ENCODE measurements at places on chromosomes 12 and 14.

- DNase-seq, result no peak
These were observed 141.2 kb upstream of the C14orf180 start for GRCh38 chr14:104438166-104438887.

DNA sequence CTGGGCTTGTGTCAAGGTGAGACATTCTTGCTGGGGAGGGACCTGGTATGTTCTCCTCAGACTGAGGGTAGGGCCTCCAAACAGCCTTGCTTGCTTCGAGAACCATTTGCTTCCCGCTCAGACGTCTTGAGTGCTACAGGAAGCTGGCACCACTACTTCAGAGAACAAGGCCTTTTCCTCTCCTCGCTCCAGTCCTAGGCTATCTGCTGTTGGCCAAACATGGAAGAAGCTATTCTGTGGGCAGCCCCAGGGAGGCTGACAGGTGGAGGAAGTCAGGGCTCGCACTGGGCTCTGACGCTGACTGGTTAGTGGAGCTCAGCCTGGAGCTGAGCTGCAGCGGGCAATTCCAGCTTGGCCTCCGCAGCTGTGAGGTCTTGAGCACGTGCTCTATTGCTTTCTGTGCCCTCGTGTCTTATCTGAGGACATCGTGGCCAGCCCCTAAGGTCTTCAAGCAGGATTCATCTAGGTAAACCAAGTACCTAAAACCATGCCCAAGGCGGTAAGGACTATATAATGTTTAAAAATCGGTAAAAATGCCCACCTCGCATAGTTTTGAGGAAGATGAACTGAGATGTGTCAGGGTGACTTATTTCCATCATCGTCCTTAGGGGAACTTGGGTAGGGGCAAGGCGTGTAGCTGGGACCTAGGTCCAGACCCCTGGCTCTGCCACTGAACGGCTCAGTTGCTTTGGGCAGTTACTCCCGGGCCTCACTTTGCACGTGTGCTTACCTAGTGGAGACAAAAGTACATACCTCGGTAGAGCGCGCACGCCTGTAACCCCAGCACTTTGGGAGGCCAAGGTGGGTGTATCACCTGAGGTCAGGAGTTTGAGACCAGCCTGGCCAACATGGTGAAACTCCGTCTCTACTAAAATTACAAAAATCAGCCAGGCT is 4.3 kb downstream of the GAPDH start:
- DNase-seq, result peak; percentile 42

- DNase-seq, result no peak
These were observed 52.9 kb downstream of the EGLN3 start for GRCh38 chr14:33897878-33898535.

- DNase-seq, result no peak
These were observed 20.6 kb downstream of the PTHLH start for GRCh38 chr12:27951898-27952297.

DNA sequence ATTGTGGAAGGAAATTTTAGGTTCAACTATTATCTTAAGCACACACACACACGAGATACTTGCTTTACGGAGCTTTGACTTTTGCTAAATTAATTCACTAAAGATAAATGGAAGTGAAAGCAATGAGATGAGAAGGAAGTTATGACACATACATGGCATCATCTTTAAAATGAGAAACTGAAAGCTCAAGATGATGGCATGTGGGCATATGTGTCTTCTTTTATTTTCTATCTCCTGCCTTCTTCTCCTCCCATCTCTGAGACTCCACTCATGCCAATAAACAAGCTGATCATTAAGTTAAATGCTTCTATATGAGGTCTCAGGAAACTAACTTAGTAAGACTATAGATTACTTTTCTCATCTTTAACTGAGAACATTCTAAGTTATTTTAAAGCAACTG is 216.7 kb downstream of the MED13L start:
- no peak for DNase-seq

DNA sequence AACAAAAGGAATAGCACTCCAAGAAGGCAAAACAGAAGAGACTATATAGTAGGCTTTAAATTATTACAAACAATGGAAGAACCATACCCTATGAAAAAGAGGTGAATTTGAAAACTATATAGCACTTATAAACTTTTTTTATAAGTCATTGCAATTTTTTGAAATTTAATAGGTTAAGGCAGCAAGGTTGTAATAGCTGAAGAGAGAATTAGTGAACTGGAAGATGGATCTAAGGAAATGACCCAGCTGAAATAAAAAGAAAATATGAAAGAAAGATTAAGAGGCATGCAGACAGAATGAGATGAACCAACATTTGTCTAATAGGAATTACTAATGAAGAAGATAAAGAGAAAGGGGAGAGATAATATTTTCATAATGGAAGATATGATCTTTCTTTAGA is 9.8 kb downstream of the TESC start:
- DNase-seq, result no peak

DNA sequence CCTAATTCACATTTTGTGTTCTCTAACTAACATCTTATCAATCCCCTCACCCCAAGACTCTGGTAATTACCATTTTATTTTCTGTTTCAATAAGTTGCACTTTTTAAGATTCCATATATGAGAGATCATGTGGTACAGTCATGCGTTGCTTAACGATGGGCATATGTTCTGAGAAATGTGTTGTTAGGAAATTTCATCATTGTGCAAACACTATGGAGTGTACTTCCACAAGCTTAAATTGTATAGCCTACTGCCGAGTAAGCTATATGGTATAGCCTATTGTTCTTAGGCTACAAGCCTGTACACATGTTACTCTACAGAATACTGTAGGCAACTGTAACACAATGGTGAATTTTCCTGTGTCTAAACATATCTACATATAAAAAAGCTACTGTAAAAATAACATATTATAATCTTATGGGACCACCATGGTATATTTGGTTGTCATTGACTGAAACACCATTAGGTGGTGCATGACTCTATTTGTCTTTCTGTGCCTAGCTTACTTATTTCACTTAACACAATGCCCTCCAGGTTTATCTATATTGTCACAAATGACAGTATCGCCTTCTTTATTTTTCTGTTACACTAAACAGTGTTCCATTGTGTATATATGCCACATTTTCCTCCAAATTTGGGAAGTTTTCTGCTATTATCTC is 473.4 kb upstream of the LMO3 start:
- no peak for DNase-seq

DNA sequence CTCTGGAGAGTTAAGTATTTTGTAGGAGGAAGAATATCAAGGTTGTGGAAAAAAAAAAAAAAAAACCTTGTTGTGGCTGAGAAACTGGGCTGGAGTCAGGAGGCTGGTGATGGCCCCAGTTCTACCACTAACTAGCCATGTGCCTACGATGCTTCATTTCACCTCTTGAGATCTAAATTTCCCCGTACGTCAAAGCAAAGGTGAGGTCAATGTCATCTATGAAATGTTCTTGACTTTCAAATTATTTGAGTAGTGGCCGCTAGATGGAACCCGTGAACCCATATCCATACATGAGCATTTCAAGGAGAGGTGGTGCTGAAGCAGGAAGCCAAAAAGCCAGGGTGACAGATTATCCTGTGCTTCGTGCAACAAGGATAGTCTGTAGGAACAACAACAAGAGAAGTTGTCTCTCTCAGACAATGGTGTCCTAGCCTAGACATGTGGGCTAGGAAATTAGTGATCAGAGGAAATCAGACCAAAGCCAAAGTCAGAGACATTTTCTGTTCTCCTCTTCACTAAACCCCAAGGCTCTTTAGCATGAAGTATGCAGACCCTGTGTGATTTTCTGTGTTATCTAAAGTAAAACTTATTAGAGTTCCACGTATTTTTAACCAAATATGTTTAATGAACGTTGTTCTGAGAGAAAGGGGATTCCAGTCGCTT is 95.5 kb upstream of the ETV6 start:
- no peak for DNase-seq

DNA sequence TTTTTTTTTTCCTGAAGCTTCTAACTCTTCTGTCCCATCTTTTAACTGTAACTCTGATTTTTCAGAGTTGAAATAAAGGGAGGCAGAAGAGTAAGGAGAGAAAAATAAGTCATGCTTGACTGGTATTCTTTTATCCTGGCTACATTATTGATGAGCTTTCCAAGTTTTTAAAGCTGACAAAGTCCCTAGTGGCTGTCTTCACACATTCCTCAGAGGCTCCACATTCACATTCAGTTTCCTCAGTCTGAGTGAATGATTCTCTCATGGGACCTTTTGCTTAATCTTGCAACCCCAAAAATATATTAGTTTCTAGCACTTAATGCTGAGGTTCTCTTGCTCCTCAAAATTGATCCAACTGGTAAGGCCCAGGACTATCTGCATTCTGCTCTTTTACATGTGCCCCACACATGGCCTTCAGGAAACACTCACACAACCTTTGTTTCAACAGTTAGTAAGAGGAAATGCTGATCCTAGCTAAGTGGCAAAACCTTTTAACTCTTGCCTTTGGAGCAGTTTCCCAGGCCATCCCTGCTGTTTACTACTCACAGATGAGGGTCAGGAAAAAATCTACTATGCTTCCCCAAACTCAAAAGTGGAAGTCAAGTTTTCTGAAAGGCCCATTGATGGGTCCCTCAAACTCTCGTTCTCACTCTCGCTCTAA is 61.7 kb upstream of the SLC6A15 start:
- DNase-seq, result no peak

- DNase-seq, result no peak
These were observed 75.9 kb upstream of the DHRS4 start for GRCh38 chr14:23877538-23878180.

DNA sequence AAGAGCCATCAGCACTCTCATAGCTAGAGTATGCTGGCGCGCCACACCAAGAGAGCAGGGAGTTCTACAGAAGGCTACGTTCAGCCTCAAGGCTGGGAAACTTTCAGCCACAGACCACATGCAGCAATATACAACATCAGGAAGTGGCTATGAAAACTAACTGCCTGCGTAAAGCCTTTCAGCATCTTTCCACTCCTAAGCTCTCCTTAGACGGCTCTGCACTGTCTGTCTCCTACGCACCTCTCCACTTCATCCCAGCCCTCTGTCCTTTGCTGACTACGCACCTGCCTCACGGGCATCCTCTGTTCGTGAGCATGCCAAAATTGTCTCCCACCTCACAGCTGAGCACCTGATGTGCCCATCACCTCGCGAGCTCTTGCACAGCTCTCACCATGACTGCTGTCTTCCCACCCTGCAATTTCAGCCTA is 9.7 kb downstream of the MPHOSPH9 start:
- DNase-seq, result no peak

DNA sequence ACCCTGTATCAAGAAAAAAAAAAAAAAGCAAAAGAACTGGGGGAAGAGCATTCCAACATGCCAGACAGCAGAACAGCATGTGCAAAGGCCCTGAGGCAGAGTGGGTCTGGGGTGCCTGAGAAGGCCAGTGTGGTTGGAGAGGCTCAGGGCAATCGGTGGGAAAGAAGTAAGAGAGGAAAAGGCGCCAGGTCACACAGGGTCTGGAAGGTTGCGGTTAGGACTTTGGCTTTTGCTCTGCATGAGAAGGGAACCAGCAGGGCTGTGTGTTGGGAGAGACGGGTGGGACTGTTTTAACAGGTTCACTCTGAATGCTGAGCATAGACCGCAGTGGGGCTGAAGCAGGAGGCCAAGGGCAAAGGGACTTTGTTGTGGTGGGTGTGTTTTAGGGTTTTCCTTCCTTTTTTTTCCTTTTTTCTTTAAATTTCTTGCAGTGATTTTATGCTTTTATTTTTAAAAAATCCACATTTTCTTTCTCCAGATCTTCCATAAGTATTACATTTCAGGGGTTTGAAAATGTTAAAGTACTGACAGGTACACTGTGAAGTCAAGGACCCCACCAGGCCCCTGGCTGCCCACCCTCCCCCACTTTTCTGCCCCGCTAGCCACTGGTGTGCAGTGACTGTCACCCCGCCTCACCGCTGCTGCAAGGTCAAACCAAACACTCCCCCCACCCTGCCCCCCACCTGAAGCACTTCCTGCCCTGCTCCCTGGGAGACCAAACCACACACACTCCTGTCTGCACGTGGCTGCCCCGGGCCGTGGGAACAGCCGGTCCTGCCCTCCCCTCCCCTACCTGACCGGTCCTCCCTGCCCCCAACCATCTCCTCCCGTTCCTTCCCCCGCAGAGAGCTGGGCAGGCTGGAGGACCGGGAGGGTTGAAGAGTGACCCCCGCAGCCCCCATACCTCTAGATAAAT is 30.0 kb downstream of the DTX1 start:
- DNase-seq, result no peak

GRCh38 chr14:103594265-103594664 is 31.5 kb downstream of the COA8 start:
- DNase-seq, result no peak

DNA sequence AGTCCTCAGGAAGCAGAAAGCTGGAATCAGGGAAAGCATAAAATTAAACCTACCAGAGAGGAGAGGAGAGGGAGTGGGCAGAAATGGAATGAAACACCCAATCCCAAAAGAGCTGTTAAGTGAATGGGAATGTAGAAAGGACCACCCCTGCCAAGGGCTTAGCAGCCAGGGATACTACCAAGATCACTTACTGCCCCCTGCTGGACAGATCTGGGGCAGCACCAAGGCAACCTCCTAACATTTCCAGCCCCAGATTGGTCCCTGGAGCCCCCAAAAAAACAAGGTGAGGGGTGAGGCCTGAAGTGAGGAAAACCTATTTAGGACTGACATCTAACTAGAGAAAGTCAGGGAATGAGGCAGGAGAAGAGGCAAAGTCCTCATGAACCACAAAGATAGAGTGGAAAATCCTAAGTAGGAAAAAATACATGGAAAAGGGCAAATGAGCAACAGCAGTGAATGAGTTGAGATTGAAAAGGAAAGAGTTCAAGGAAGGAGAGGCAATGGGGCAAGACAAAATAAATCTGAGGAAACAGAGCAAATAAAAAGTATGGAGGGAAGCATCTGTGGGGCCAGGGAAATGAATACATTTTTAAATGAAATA is 11.2 kb upstream of the FKBP11 start:
- no peak for DNase-seq

GRCh38 chr14:53570411-53571387 is 385.9 kb downstream of the BMP4 start:
- no peak for DNase-seq

GRCh38 chr12:110117956-110118685 is 6.0 kb upstream of the IFT81 start:
- no peak for DNase-seq

DNA sequence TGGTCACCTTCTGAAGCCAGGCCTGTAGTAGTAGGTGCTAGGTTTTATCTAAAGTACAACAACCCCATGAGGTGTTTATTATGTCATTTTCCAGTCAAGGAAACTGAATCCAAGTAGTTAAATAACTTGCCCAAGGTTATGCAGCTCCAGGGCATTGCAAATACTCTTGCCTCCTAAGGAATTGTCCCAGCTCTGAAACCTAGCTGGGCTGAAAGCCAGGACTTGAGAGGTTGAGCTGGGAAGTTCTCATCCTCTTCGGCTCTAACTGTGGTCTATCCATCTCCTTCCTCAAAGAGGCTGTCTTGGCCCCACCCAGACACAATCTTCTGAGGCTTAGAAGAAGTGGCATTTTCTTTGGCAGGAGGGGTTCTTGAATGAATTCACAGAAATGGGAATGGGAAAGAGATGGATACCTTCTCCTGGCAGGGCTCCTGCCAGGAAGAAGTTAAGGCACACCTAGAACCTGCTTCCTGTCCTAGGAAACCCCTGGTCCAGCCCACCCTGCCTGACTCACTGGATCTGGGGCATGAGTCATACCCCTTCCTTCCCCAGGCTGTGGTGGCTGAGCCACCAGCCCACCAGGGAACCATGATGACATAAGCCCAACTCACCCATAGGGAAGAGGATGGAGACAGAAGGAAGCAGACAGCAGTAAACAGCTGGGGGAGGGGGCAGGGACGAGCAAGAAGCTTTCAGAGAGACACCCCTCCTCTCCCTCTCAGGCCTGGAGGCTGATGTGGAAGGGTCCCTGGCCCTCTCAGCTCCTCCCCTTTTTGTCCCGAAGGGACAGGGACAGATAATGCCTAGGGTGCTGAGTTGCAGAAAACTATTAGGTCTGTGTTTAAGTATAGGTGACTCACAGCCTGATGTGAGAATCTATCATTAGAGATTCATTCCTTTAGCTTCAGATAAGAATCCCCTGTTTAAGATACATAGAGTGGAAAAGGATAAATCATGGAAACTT is 2.1 kb upstream of the PLEK2 start:
- peak; percentile 71 for DNase-seq
